ENCODE measurements at places on chromosomes 7 and 10.

- DNase-seq: no peak
Observed at GRCh38 chr10:94097656-94098055, 103.9 kb downstream of the PLCE1 start.

DNA sequence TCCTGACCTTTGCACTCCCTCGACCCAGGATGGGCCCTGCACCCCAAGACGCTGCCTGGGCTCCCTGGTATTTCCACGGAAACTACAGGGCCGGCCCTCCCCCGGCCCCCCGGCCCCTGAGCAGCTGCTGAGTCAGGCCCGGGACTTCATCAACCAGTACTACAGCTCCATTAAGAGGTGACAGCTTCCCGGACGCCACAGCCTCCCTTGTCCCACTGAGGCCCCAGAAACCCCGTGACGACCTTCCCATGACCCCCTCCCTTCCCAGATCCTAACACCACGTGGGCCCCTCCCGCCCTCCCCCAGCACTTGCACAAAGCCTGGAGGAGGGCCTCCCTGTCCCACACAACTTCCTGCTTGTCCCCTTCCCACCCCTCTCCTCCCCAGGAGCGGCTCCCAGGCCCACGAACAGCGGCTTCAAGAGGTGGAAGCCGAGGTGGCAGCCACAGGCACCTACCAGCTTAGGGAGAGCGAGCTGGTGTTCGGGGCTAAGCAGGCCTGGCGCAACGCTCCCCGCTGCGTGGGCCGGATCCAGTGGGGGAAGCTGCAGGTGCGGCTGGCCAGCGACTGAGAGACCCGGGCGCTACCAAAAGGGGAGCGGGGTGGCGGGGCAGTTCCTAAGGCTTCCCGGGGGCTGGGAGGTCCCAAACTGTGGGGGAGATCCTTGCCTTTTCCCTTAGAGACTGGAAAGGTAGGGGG is 5.7 kb downstream of the NOS3 start:
- DNase-seq: no peak

GRCh38 chr10:68296843-68297663 is 34.8 kb upstream of the HNRNPH3 start:
- DNase-seq: no peak

DNA sequence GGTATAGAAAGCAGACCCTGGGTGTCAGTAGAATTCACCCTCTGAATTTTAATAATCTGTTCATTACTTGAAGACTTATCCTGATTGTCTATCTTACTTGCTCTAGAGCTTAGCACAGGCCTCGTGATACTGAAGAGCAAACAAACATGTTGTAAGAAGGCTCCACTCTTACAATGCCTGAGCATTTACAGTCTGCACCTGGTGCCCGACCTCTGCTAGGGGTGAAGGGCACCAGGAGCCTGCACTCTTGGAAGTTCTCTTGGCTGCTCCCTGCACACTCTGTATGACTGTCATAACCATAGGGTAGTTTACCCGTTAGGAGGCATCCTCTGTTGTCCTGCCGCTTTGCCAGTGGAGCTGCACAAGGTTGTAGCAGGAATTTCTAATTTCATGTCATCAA is 91.3 kb upstream of the NPY start:
- DNase-seq: no peak

DNA sequence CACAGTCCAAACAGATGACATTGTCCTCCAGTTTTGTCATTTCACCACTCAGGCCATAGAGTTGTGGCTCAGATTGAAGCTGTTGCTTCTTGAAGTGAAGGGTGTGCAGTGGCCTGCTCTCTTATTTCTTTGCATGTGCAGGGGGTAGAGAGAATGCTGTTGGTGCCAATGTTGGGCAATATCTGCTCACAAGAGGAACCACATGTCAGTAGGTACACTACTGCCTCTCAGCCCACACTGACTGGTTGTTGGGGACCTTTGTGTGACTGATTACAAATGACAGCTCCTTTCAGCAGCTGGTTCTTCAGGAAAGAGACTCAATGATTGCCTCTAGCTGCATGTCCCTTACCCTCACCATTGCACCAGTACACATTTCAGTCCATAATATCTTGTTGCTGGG is 21.9 kb upstream of the SFTPA1 start:
- DNase-seq: no peak

DNA sequence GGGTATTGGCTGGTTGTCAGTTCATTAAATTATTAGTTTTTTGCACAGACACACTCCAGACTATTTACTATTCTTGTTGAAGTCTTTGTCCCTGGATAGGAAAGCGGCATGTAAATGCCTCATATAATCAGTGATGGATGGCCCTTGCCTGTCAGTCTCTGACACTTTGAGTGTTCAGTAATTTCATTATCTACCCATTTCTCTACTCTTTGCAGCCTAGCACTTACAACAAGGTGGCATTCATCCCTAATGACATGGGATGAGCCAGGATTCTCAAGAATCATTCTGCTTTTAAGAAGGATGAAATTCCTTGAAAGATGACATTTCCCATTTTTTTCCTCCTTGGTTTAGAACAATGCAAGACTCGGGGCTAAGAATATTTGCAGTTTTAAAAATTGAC is 155.7 kb downstream of the SORCS3 start:
- no peak for DNase-seq

DNA sequence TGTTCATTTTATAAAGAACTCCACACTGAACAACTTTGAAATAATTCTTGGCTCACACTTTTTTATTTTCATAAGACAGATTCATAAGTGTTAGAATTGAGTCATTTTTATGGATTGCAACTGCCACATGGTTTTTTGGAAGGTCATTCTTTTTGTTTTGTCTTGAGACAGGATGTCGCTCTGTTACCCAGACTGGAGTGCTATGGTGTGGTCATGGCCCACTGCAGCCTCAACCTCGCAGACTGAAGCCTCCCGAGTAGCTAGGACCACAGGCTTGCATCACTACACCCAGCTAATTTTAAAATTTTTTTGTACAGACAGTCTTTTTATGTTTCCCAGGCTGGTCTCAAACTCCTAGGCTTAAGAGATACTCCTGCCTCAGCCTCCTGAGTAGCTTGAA is 20.3 kb downstream of the BMS1 start:
- DNase-seq: no peak

GRCh38 chr7:18843979-18844378 is 273.5 kb downstream of the TWIST1 start:
- DNase-seq: no peak

- no peak for DNase-seq
Observed at GRCh38 chr10:100878291-100878910, 34.4 kb upstream of the SLF2 start.

DNA sequence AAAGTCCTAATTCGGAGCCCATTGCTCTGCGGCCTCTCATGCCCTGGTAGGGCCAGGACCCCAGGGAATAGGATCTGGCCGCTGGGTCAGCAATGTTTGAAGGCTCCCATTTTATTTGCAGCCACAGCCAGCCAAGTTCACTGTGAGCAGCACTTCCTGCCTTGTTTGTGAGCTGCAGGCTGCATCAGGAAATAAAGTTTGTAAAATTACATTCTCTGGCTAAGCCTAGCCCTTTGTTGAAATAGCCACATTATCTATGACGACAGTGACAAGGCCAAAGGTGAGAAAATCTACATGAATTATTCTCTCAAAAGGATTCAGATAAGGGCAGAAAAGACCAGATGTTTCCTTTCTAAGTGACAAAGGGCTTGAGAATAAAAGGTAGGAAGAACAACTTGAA is 23.7 kb upstream of the ITGB1 start:
- no peak for DNase-seq

GRCh38 chr10:5854131-5854475 is 35.6 kb downstream of the ANKRD16 start:
- no peak for DNase-seq

- no peak for DNase-seq
Observed at GRCh38 chr7:127486654-127487053, 94.1 kb upstream of the ZNF800 start.

DNA sequence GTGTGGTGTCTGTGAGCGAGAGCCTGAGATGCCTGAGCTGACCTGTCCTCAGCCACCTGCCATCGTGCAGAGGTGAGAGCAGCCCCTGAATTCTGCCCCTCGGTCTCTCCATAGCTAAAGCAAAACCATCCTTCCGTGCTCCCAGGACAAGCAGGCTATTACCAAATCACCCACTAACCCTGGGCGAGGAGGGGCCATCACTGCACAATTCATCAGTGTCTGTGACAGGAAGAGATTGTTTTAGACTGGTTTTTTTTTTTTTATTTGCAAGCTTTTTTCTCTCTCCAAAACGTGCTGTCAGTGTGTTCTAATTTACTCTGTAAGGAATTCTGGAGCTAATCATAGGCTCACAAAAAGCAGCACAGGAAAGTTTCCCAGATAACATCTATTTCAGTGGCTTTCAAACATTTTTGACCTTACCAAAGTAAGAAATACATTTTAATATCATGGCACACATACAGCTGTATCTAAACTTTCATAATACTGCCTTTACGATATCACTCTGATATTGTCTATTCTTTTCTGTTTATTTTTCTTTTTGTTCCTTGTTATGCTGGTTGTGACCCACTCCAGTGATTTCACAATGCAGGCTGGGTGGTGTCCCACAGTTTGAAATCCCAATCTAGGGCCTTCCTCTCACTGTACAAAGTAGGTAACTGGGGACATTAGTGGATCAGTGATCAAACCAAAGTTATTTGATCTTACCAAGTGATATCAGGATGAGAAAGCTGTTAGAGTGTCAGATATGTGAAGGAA is 62.8 kb downstream of the EGFR start:
- DNase-seq: no peak

GRCh38 chr7:159032753-159033472 is 111.8 kb downstream of the VIPR2 start:
- no peak for DNase-seq

DNA sequence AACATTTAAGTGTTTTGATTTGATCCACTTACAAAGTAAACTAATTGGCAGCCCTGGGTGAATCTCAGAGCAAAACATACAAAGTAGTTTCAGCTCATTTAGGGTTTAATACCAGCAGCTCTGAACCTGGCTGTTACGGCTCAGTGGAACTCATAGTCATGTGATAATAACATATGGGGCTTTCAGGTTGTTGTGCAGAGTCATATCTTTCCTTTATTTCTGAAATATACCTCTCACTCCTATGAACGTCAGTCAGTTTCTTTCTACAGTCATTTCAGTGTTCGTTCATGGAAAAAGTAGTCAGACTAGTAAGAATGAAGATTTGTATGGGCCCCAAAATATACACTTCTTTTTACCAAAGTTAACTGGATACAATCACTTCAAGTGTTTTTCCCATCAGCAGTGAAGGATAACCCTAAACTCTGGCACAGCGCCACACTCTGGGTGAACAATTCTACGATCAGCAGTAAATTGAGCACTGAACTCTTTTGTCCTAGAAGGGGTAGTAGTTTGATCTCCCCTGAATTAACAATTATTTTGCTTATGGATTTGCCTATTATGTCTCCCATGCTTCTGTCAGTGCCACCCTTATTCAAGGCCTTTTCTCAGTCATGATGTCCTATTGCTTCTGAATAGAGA is 218.6 kb downstream of the THSD7A start:
- no peak for DNase-seq

GRCh38 chr7:112414855-112415490 is 35.3 kb upstream of the IFRD1 start:
- DNase-seq: no peak

GRCh38 chr10:78831461-78831860 is 237.3 kb upstream of the ZMIZ1 start:
- DNase-seq: no peak

GRCh38 chr10:13708256-13708990 is 121.7 kb downstream of the PRPF18 start:
- no peak for DNase-seq

DNA sequence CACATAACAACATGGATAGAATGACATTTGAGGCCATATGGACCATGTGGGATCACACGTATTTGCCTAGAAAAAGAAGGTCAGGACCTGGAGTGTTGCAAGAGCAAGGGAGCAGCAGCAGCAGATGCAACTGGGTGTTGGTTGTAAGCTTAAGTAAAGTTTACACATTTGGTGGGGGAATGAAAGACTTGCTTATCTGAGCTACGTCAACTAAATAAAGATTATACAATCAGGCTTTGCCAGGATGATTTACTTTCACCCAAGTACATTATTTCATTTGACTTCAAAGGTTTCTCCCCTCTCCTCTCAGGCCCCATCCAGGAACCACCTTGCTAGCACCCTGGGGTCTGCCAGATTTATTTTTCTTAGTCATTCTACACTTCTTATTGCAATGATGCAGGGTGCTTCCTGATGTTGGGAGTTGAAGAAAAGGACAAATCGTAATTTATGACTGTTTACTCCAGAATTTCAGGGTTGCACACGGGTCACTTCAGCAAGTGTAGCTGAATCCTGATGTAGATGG is 591.9 kb upstream of the IGFBP3 start:
- no peak for DNase-seq

- DNase-seq: no peak
Observed at GRCh38 chr7:146902728-146903127, 786.1 kb downstream of the CNTNAP2 start.

DNA sequence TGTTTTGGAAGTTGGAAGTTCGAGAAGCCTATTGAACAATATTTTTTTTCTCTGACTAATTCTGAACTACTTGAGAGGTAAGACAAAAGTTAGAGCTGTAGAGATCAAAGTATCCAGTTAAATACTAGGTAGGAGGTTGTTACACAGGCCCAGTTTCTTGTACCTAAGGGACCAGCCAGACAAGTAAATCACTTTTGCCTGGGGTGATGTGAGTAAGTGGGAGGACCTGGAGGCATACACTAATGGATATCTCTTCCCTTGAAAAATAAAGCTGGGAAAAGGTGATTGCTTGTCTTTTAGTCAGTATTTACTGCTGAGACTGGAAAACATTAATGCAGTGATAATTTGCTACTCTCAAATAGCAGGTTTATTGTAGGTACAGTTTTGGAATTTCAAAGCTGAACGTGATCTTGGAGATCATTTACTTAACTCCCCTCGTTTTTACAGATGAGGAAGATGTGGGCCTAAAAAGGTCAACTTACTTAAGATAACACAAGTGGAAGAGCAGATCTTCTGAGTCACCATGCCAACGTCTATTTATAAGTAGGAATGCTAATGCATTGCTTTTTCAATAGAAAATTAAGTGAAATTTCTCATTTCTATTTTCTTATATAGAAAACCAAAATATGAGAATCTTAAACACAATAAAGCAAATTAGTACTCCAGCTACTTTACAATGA is 181.3 kb downstream of the PPP1R9A start:
- no peak for DNase-seq

GRCh38 chr7:44547536-44548231 is 6.6 kb upstream of the NPC1L1 start:
- DNase-seq: no peak

- no peak for DNase-seq
Observed at GRCh38 chr7:136339464-136339863, 362.3 kb upstream of the MTPN start.

GRCh38 chr10:50572017-50572491 is 51.7 kb downstream of the SGMS1 start:
- no peak for DNase-seq

- no peak for DNase-seq
Observed at GRCh38 chr7:87094322-87094721, 34.9 kb upstream of the ELAPOR2 start.

DNA sequence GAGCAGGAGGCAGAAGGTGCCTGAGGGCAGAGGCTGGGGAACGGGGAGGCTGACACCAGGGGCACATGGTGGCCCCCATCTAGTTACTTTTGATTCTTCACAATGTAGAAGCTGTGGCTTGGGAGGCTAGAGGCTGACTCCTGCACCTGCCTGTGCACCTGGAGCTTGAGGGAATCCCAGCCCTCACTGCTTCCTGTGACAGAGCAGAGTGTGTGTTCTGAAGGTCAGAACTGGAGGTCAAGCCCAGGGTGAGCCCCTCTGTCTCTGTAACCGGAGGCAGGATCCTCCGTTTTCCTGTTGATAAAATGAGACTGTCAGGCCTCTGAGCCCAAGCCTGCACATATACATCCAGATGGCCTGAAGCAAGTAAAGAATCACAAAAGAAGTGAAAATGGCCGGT is 124.8 kb downstream of the ACTR3B start:
- DNase-seq: no peak

GRCh38 chr10:111430070-111430469 is 353.2 kb downstream of the ADRA2A start:
- no peak for DNase-seq

Data from naive thymus-derived CD4-positive, alpha-beta T cell (primary cell).